Left ventricle myocardium superior (tissue), 1 donor: ENCODE measurements at places on chromosomes 5 and 9. TPM values are rescaled to one million over a fixed set of nuclear protein-coding genes. Genes with fewer than 3 reads are reported as not detected.

DNA sequence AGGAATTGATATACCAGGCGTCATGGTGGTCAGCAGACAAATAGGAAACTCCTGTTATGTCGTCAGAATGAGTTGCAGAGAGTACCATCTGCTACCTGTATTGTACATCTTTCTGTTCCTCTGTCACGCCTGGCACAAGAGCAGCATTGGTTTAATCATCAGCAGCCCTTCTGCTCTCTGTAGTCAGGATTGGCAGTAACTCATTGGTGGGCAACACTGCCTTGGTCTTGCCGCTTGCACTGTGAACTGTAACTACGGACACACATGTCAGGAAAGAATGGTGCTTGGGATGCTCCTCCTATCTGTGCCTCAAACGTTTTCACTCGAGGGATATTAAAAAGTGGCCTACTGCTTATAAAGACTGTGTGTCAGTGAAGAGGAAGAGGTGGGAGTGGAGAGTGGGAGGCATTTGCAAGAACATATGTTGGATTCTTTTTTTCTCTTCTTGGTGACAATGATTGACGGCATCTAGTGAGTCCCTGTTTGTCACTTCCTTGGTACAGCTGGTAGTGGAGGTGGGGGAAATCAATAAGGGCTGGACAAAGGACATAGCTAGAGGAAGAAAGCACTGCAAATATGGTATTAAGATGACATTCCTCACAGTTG is 76.6 kb downstream of the F2RL2 start:
- no peak for DNase-seq

IL3 gene
- total RNA-seq = not detected

GRCh38 chr5:149719666-149720065 is 10.4 kb upstream of the PPARGC1B start:
- DNase-seq = no peak

- peak; percentile 41 for DNase-seq
These were observed 1.7 kb upstream of the RXRA start for GRCh38 chr9:134324359-134325095.

GRCh38 chr5:58187432-58188261 is 272.2 kb downstream of the PLK2 start:
- no peak for DNase-seq
